ENCODE measurements at places on chromosomes 2 and 18.

DNA sequence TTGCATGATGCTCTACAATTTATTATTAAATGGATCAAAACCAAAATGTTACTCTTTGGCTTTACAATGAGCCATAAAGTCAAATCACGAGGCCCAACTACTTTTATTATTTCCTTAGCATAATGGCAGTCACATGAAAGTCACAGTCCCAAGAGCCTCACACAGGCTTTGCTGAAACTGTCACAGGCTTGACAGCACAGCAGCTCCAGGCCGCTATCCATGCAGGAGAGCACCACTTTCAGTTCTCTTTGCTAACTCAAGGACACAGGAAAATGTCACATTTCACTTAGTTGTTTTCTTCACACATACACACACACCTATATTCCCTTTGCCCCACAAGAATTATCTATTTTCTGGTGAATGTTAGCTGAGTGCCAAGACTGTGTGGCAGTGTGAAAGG is 11.1 kb upstream of the MSGN1 start:
- no peak for DNase-seq

DNA sequence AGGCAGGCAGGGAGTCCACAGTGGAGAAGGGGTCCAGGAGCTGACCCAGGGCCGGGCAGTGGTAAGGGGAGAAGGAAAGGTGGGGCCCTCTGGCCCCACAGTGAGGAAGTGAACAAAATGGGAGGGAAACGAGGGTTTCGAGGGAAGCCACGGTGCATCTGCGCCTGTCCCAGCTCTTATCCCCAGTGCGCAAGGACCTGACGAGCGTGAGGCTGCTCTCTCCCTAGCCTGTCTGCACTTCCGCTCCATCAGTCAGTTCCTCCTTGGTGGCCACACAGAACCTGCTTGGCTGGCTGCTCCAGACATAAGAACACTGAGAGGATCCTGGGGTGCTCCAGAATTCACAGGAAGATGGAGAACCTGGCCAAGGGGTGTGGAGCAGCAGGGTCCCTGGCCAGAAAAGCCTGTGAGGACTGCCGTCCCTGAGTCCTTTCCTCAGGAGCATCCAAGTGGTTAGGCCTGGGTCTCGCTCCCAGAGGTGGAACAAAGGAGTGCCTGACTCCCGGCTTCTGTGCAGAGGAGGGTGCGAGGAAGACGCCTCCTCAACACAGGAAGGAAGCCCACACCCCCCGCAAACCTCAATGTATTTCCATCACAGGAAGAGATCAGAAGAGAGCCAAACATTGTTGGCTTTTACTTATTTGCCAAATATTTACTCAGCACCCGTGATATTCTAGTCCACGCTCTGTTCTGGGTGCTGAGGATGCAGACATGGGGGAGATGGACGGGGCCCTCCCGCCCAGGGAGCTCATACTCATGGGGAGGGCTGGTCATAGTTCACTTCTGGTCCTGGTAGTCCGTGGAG is 43.7 kb upstream of the SEMA4C start:
- DNase-seq = no peak

DNA sequence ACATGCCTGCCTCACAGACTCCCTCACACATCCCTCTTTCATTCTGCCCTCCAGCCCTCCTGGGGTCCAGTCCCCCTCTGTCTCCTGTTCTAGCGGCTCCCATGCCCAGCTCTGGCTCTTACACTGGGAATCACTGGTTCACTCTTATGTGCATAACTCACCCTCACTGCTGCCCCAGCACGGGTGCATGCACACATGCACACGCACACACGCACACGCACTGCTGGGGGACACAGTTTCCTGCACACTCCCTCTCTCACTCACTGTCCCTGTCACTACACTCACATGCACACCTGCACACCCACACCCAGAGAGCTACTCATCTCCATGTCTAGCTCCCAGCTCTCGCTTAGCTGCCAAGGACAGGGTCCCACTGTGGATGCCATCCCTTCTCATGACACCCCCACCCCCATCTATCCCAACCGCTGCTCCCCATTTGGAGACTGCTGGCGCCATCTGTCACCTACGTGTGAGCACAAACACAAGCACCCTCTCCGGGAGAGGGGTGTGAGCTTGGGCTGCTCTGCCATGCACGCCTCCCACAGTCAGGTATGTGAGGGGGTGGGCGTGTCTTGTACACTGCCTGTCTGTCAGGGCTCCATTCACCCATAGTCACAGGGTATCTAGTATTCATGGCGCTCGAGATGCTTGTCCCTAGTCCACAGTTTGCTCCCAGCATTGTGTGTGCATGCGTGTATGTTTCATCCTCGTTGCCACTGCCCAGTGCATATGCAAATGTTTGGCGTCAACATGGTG is 1.8 kb downstream of the ASIC4 start:
- DNase-seq = no peak

DNA sequence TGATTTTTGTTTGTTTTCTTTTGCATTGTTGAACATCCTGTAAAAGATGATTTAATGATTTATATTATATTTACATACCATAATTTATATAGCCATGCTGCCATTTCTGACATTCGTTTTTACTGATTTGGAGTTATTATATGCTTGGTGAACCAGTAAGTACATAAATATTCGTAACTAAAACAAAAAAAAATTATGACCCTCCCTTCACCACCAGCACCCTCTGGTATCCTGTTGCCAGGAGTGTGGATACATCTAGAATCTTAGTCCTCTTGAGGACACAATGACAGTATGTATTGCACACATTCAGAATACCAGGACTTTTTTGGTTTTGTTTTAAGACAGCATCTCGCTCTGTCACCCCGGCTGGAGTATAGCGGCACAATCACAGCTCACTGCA is 43.9 kb upstream of the B3GNT7 start:
- DNase-seq = no peak

- DNase-seq = no peak
These were observed 72.3 kb downstream of the AFF3 start for GRCh38 chr2:100070078-100070477.

DNA sequence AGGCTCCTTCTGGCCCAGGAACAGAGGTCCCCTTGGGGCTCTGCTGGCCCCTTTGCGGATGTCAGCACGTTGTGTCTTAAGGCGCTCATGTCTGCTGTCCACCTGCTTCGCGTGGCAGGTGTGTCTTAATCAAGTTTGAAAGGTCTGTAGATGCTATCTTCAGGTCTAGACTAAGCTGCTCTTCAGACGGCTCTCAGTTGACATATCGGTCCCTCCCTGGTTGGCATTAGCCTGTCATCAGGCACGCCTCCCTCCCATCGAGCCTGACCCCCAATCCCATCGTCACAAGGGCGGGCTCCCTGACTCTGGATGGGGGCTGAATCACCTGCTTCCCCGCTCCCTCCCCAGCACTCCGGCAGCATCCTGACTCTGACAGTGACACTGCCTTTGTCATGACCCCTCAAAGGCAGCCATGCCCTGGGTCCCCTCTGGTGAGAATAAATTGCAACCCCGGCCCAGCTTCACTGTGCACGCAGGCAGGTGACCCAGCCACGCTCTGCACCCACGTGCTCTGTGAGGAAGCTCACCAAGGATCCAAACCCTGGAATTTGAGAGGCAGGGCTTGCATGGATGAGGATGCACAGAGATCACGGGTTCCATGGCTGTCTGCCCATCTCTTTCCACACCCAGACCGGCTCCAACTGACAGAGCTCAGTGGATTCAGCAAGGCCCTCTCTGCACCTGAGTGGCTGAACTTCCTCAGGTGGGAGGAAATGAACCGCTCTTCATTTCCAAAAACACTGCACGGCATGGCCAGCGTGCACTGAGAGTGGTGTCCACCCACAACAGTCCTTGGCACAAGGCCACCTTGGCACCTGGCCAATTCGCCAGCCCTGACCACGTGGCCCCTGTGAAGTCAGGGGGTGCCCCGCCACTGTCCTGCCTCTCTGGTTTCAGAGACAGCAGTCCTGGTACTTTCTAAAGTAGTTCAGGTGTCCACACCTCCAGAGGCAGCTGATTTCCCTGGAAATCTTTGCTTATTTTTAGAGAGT is 110.2 kb upstream of the GPC1 start:
- DNase-seq = no peak

- DNase-seq = no peak
These were observed 106.4 kb downstream of the NDUFA10 start for GRCh38 chr2:239918749-239919148.

DNA sequence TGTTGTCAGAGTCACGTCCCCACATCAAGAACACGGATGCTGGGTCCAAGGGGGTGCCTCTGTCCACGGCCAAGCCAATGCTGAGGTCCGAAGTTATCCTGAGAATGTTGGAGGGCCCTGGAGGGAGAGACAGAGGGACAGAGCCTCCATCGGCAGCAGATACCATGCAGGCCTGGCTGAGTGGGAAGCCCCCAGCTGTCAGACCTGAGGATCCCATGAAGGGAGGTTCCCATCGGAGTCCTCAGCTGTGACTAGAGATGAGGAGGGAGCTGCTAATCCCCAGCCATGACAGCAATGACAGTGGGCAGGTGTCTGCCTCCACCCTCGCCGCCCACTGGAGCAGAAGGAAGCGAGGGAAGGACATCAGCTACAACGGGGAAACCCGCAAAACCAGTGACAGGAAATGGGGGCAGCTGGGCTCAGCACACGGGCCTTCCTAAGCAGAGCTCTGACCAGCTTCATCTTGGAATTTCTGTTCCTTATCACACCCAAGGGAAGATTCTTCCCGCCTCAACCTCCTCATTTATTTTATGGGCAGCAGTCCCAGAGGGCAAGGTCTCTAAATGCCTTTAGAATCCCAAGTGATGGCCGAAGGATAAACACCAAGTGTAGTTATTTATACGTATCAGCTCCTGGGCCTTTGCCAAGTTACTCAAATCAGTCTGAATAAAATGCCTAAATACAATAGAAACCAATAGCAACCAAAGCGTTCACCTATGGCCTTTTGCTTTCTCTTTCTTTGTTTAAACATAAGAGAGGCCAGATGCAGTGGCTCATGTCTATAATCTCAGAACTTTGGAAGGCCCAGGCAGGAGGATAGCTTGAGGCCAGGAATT is 32.2 kb downstream of the FAM178B start:
- no peak for DNase-seq

DNA sequence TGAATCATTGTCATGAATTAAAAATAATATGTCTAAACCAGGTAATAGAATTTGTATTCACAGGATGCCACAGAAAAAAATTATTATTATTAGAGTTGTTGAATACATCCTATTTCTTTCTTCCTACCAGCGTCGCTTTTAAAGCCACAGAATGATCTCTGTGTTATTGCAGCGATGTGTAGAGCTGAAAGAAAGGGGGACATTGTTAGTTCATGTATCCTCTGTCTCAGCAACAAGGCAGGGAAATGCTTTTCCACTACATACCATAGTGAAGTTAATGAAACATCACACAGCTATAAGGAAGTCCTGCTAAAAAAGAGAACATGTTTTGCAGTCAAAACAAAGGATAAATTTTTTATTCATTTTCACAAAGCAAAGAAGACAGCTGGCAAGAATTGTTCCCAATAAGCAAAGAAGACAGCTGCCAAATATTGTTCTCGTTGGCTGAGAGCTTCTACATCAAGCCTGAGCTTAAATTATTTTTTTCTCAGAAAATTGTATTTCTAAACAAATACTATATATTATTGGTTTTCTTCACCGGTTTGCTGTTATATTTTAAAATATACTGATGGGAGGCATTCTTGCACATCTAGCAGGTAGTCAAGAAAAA is 1234.4 kb downstream of the SUCLG1 start:
- DNase-seq = no peak

- no peak for DNase-seq
These were observed 129.4 kb upstream of the DAPL1 start for GRCh38 chr2:158665536-158666302.

- peak; percentile 94 for DNase-seq
These were observed 10.4 kb upstream of the MAP3K2 start for GRCh38 chr2:127398239-127398590.

- no peak for DNase-seq
These were observed 3.6 kb downstream of the INO80D start for GRCh38 chr2:206082298-206082843.

- DNase-seq = peak; percentile 23
These were observed 60.6 kb downstream of the LRP2 start for GRCh38 chr2:169301596-169302335.

DNA sequence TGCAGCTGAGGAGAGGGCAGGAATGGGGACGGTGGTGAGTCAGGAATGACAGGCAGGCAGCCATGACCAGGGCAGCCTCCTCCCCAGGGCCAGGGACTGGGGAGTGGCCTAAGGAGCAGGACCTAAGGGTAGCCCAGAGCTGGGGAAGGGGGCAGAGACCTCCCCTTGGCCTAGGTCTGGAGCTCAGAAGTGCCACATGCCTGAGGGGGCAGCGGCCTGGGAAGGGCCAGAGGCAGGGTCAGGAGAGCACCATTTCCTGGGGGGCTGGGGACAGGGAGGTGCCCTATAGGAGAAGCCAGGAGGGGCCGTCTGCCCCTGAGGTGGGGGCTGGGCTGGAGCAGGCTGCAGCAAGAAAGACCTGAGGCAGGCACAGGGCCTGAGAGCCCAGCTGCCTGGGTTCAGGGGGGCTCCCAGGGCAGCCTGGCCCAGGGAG is 20.9 kb downstream of the CFLAR start:
- no peak for DNase-seq

- DNase-seq = no peak
These were observed 29.9 kb downstream of the HK2 start for GRCh38 chr2:74863802-74864248.

GRCh38 chr2:192126426-192126825 is 68.3 kb downstream of the TMEFF2 start:
- DNase-seq = no peak

GRCh38 chr18:34281722-34282121 is 57.0 kb upstream of the NOL4 start:
- no peak for DNase-seq

DNA sequence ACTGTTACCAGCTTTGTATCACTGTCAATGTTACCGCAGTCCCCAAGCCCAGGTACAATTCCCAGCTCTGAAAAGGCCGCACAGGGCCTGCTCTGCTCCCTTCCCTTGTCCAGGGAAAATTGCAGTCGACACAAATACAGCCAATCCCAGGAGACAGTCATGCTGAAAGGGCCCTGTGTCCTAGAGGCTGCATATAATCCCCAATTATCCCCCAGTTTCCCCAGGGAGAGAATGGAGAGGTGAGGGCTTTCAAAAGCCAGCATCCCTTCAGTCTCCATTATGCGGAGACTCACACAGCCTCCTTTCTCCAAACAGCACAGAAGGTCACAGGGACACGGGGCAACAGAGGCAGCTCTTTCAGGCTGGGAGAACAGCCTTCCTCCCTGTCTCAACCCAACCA is 17.1 kb upstream of the CTIF start:
- DNase-seq = no peak

- no peak for DNase-seq
These were observed 27.0 kb upstream of the MGAT4A start for GRCh38 chr2:98757904-98758421.

DNA sequence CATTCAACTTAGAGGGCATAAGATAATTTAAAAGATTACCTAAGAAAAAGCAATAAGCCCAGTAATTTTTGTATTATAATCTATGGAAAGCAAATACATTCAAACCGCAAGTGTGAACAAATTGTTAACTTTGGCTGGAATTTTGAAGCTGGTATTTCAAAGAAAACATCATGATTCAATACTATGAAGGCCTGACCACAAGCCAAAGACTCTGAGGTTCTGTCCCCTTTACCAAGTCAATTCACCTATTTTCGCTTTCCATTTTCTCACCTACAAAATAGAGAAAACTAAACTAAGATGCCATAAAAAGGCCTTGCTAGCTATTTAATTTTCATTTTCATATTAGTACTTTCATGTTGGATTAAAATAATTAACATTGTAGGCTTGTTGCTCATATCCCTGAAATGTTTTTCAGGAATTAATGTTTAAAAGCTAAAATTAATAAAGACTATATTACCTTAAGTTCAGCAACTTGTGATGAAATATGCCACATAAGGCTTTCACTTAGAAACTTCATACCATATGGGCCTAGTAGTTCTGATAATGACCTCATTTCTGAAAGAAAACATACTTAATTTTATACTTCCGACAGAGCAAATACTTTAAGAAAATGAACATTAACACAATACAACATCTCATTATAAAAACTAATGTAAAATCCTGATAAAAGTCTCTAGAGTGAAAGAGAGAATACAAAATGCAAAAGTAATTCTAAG is 85.7 kb upstream of the FRZB start:
- no peak for DNase-seq
